ENCODE measurements at places on chromosomes 6 and 20.

DNA sequence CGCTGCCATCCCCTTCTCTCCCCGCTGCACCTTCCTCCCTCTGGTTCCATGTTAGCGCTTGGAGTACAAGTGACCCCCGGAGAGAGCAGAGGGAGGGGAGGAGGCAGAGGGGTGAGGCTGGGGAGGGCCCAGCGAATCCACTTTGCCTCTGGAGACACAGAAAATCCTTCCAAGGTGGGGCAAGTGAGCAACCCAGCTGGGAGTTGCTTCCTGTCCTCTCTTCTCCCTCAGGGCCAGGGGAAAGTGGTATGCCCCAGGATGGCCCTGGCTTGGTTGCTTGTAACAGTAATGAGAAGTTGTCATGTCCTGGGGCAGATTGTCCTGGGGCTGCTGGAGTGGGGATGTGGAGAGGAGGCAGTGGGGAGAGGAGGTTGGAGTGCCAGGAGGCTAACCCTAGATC is 691 bp upstream of the ANGPT4 start:
- no peak for DNase-seq

- DNase-seq, result peak; percentile 78
Measured at GRCh38 chr6:19301980-19302379, 535.2 kb upstream of the ID4 start.

DNA sequence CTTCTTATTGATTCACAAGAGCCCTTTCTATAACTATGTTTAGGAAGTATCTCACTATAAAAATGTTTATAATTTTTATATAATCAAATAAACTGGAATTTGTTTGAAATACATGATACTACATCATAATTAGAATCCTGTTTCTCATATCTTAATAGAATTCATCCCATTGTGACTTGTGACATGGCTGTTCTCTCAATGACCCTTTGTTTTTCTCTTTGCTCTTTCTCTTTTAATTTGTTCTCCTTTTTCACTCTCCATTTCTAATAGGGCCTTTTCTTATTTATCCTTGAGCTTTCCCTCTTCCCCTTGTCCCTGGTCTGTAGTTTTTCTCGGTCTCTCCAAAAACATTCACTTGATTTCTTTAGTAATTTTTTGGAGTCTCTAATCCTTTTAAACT is 111.3 kb downstream of the ADGRB3 start:
- no peak for DNase-seq

DNA sequence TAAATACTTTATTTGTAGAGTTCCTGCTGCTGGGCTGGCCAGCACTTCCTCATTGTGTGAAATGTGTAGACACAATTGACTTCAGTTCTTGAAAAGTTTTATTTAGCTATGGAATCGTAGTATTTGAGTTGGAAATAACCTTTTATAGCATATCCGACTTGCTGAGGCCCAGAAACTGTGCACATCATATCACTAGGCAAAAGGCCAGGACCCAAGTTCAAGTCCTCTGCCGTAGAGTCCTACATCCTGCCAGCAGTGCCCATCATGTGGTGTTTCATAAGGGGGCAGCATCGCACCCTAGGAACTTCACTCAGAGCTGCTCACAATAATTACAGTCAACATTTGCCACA is 207.7 kb upstream of the SNX9 start:
- DNase-seq, result no peak

GRCh38 chr20:25078662-25079061 is 3.3 kb downstream of the VSX1 start:
- DNase-seq, result no peak

DNA sequence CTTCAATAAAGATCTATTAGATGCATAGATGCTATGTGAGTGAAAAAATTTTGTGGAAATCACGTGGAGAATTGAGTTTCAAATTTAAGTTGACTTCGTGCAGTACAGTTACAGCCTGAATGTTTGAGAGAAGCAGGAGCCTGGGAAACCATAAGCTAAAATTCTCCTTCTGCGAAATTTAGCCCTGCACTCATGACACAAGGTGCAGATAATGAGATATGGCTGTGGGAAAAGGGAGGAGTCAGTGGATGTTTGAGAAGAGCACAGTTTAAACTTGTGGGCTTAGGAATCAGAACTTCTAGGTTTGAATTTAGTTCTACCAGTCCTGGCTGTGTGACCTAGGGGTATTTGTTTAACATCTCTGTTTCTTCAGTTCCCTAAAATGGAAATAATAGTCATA is 32.1 kb upstream of the SIRPG start:
- DNase-seq, result no peak

DNA sequence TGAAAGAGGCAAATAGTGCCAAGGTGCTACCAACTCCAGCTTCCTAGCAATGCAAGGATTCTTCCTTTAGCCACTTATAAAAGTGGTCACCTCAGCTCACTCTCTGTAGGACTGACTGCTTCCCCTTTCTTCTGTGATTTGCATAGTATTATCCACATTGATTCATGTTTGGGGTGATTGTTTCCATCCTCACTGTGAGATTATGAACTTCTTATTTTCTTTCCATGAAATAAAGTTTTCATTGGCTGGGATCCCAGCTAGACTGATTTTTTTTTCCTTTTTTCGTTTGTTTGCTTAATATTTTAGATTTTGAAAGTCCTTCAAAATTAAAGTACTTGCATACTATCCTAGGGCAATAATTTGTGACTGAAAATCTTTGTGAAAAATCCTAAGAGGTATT is 50.5 kb downstream of the EYA4 start:
- no peak for DNase-seq

DNA sequence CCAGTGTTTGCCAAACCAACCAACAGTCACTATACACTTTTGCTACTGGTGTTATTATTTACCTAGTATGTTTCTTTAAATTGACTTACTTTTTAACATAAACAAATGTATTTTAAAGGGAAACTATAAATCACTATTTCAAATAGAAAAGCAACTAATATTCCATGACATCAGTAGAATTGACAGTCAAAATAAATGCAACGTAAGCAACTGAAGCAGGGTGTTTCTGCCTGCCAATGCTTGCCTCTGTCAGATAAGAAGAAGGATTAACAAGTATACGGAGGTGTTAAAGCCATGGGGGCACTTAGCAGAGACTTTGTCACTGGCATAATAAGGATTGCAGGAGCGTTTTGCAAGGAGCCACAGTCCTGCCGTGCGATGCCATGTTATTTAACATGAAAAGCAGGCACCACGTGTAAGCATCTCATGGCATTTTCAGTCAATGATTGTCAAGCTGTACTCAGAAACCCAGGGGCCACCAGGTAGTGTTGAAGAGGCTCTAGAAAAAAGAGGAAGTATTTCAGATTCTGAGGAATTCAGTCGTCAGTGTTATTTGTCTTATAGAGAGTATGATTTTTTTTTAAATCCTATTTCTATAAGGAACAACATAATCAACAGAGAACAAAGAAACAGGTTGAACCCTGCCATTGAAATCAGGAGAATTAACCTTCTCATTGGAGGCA is 131.7 kb downstream of the BFSP1 start:
- DNase-seq, result no peak

GRCh38 chr6:50849796-50850180 is 31.1 kb downstream of the TFAP2B start:
- DNase-seq, result no peak

GRCh38 chr20:51428401-51429143 is 113.9 kb downstream of the NFATC2 start:
- no peak for DNase-seq

DNA sequence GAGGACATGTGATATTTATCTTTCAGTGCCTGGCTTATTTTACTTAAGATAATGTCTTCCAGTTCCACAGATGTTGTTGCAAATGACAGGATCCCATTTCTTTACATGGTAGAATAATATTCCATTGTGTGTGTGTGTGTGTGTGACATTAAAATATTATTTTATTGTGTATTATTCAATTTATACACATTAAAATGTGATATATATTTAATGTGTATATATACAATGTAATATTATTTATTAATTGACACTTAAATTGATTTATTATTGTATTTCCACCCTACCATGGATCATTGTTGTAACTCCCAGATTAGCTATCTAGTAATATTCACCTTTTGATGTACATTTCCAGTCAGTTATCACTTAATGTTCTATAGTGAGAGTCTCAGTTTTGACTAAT is 1422.5 kb upstream of the ADGRB3 start:
- DNase-seq, result no peak

DNA sequence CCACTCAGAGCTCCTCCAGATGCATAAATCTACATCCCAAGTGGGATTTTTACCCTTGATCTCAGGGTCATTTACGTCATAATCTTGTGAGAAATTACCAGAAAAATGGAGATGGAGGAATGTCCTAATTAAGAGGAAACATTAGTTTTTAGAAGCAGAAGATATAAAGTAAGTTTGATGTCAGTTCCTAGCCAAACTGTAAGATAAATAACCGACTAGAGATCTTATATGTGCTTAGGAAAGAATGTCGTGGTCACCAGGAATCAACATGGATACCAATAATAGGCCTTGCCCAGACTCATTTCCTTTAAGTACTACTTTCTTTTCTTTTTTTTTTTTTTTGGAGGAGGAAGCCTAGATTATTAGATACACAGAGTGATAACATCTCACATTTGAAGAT is 186.9 kb downstream of the UTRN start:
- DNase-seq, result no peak

DNA sequence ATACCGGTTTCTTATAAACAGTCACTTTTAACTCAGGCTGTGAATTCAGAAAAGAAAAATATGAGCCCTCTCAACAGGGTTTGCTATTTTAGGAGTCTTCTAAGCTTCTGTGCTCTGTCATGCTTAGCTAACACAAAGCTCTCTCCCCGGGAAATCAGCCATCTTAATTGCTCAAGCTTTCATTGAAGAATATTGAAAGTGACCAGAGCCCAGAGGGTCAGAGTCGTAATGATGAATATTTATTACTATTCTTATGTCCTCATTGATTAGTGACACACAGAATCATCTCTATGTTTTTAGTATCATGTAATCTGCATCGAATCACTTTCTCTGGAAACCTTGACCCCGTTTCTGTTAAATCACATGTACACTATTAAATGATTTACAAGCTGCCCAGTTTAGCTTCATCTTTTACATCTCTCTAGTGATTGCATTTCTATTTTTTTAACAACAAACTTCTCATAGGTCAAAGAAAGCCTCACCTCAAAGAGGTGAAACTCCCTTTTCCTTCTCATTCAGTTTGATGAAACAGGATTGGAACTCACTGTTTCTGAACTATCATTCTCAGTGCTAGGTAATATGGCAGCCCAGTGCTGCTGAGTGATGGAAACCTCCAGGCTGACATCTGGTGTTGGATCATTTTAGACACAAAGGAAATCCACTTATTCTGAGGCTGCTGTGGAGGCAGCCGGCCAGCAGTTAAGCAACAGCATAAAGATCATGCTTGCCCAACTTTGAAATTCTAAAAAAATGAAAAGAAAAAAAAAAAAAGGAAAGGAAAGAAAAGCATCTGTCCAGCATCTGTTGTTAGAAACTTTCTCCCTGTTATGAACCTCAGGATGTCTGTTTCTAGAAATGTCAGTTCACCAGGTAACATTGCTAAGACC is 96.3 kb downstream of the RFPL4B start:
- peak; percentile 74 for DNase-seq
